Stimulated activated CD4-positive, alpha-beta T cell treated with anti-CD3 and anti-CD28 coated beads, Interleukin-12 subunit alpha, Interleukin-12 subunit beta, amount 100 ng/mL, for 24 hours (primary cell): ENCODE measurements at places on chromosomes 4 and X.

- DNase-seq: no peak
Observed at GRCh38 chr4:184731056-184731455, 2.8 kb downstream of the CENPU start.

- DNase-seq: no peak
Observed at GRCh38 chr4:44914748-44915147, 188.4 kb upstream of the GNPDA2 start.

- DNase-seq: no peak
Observed at GRCh38 chr4:66636349-66636748, 909.0 kb downstream of the CENPC start.

DNA sequence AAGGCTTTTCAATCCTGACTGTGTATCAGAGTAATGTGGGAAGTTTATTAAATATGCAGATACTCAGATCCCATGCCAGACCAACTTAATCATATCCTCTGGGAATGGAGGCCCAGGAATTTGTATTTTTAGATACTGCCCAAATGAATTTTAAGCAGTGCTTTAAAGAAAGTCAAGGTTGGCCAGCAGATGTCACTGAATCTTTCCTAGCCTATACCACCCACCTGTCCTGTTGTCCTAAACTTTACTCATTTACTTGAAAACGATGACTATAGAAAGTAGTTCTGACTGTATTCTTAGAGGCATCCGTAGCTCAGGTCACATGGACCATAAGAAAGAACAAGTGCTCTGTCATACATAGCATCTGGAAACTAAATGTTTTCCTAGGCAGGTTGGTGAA lies 79.9 kb downstream of the AMOT start:
- DNase-seq: no peak

GRCh38 chr4:25330905-25331808 lies 18.6 kb downstream of the ZCCHC4 start:
- DNase-seq: no peak

GRCh38 chrX:152907084-152907651 lies 9.3 kb downstream of the ZNF185 start:
- DNase-seq: no peak

- no peak for DNase-seq
Observed at GRCh38 chr4:15234856-15235126, 193.0 kb upstream of the C1QTNF7 start.

GRCh38 chr4:35965300-35965699 lies 279.0 kb downstream of the ARAP2 start:
- DNase-seq: no peak

GRCh38 chrX:130109429-130110378 lies 593 bp downstream of the ELF4 start:
- DNase-seq: no peak

GRCh38 chrX:121011254-121011653 lies 25.7 kb upstream of the CT47A1 start:
- DNase-seq: no peak

DNA sequence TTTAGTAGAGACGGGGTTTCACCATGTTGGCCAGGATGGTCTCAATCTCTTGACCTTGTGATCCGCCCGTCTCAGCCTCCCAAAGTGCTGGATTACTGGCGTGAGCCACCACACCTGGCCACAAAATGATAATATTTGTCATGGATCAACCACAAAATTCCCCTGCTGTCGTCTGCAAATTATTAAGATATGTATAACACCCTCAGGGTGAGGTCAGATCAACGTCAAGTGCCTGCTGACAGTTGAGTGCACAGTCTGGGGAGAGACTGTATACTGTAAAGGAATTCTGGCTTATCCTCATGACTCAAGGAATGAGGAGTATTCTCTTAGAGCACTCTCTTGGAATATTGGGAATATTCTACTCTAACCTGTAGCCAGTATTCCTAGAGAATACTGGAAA lies 11.2 kb downstream of the EPGN start:
- no peak for DNase-seq

DNA sequence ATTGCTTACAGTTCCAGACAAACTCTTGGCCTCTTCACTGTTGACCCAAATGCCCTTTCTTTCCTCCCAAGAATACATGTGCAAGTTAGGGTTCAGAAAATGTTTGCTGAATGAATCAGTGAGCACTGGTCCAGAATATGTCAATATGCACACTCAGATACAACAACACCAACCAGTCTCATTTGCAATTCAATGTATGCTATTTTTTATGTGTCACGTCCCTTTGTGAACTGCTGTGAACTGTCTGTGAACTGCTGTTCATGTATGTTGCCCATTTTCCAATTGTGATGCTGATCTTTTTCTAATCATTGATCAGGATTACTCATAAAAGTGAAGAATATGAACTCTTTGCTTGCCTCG lies 17.8 kb downstream of the GAB3 start:
- no peak for DNase-seq

- no peak for DNase-seq
Observed at GRCh38 chr4:151408380-151408629, 671 bp upstream of the FHIP1A start.

DNA sequence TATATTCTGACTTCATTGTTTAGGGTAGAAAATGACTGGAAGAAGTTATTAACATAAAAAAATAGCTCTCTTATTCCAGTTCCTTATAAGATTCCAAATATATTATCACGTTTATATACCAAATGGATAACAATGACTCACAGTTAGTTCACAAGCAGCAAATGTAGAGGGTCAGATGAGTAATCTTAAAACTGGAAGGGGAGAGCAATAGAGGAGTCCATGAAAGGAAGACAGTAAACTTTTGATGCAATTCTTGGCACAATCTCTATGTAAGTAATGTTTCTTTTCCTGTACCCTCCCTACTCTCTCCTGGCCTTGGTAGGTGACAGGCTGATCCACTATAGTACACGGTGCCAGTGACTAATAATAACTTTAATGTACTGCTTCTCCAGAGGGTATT lies 259.0 kb upstream of the TRPC5 start:
- DNase-seq: no peak

DNA sequence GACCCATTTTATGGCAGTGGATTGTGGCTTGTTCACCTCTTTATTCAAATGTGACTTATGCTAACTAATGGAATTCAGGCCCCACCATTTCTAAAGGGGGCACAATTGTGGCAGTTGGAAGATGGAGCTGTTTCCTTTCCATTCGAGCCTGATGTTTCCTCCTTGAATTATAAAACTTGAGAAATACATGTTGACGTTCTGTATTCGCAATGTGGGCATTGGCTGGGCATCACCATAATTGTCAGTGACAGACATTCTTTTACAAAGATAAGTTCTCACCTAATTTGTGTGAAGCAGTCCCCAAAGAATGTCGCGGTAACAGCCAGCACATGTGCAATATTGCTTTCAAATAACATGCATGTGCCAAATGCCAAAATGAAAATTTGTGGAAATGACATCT lies 1070.2 kb upstream of the TENM3 start:
- no peak for DNase-seq

GRCh38 chr4:170090352-170091052 lies 746 bp upstream of the AADAT start:
- DNase-seq: no peak

GRCh38 chr4:1538941-1539772 lies 132.9 kb upstream of the NKX1-1 start:
- no peak for DNase-seq

DNA sequence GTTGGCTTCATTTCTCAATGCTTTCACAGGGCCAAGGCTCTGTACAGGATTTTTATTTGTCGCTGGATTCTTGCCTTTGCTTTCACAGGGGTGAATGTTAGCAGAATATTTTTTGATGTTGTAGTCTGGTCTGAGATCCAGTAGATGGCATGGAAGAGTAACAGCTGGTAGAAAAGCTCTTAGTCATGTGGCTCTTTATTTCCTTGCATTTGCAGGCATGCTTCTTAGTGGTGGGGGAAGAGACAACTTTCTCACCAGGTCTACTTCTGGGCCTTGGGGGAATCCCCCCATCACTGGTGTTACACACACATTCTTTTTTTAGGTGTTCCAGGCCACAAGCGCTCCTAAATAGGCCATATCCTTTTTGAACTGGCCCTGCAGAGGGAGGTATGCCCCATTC lies 58.2 kb upstream of the DKK2 start:
- no peak for DNase-seq

DNA sequence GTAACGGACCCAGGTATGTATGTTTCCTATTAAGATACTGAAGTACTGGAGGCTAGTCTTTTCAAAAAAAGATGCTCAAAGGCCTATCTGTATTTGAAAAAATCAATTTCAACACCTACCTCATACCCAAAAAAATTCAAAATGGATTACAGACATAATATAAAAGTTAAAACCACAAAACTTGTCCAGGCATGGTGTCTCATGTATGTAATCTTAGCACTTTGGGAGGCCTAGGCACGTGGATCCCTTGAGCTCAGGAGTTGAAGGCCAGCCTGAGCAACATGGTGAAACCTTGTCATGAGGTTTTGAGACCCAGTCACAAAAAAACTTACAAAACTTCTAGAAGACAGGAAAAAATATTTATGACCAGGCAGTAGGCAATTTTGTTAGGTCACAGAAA lies 16.7 kb downstream of the RBMX start:
- DNase-seq: no peak

- DNase-seq: no peak
Observed at GRCh38 chr4:147964266-147964880, 232.5 kb downstream of the ARHGAP10 start.

DNA sequence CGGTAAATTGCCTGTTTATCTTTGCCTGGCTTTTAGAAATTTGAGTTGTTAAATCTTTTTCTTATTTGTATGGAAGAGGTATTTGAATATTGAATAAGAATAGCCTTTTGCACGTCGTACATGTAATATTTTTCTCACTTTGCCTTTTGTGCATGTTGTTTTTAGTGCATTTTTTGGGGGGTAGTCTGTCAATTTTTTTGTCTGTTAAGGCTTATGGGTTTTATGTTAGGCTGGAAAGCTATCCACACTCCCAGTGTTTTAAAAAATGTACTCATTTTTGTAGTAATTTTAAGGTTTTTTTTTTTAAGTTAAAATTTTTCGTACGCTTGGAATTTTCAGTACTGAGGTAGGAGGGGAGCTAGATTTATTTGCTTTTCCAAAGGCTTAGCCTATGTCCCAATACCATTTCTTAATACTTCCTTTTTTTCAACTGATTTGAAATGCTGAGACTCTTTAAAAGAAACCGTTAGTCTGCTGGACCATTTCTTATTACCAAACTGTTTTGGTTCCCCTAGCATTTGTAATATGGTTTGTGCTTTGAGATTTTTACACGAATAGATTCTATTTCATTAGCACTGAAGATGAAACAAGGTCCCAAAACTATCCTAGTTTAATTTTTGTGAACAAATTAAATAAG lies 1.3 kb downstream of the HERC5 start:
- no peak for DNase-seq

DNA sequence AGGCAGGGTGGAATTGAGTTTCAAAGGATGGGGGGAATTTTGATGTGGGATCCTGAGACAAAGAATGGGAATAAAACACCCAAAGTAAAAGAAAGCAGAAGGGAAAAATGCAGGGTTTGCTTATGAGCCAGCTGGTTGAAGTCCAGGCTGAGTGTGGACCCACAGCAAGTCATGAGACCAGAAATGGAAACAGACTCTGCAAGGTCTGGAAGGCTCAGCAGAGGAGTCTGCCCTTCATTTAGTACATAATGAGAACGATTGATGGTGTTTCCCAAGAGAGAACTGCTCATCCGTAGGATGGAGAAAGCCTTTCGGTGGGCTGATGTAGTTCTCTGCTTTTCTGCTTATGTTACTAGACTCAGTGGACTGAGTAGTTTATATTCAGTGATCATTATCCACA lies 259.1 kb downstream of the C4orf33 start:
- no peak for DNase-seq

DNA sequence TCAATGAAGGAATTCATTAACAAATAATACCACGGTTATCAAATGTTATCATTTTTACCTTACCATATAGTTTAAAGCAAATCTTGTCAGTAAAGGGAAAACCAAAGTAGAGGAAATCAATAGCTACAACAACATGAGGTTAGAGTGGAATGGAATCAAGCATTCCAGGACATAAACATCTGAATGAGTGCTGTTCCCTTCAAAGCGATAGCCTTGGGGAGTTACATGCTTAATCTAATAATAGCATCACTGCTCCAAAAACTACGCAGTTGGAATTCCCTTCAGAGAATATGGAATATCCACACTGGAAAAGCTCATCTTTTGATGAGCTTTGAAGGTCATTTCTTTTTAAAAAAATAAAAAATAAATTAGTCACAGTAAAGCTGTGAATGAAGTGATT lies 31.2 kb downstream of the PDE5A start:
- DNase-seq: no peak

- DNase-seq: no peak
Observed at GRCh38 chr4:138724530-138724929, 291.1 kb upstream of the NOCT start.

DNA sequence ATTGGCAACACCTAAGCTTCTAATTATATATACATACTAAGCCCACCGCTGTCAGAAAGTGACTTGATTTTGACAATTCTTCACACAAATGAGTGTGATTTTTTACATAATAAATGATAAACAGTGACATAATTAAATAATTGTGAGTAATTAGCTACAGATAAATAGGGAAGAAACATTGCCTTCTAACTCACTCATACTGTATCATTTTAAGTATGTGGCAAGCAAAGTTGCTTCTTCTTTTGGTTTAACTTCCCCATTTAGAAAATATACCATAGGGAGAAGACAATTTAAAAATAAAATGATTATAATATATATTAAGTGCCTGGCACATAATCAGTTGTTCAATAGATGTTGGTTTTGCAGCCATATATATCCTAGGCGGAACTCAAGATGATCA lies 644.2 kb downstream of the FSTL5 start:
- DNase-seq: no peak

GRCh38 chrX:23935106-23935505 lies 27.3 kb downstream of the CXorf58 start:
- DNase-seq: no peak

DNA sequence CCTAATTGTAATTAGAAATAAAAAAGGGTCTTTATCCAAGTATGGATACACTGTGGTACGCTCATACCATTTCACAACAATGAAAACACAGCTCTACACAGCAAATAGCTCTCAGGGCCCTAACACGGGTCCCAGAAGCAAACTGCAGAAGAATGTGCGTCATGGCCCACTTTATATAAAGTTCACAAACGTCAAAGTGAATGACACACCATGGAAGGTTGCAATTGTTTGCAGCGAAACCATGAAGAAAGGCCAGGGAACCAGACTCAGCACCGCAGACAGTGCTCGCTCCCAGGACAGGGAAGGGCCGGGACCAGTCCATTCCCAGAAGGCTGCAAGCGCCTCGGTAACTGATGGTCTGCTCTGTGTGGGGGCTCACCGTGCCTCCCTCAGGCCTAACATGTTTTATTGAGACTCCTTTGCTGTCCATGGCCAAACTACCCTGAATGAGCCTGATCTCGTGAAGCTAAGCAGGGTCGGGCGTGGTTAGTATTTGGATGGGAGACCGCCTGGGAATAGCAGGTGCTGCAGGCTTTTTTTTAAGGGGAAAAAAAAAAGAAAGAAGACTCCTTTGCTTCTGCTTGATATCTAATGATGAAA lies 47.8 kb downstream of the ACOX3 start:
- DNase-seq: no peak

GRCh38 chr4:48109413-48110263 lies 24.4 kb downstream of the TXK start:
- DNase-seq: no peak
